ENCODE measurements at places on chromosomes 4 and X. TPM values are rescaled to one million over a fixed set of nuclear protein-coding genes. Genes with fewer than 3 reads are reported as not detected.

The HS3ST1 gene
- total RNA-seq: not detected

The VEGFD gene
- total RNA-seq: not detected

The RBM47 gene
- total RNA-seq: 0.59 TPM

- no peak for DNase-seq
Observed at GRCh38 chr4:127049526-127049925, 583.2 kb upstream of the INTU start.

DNA sequence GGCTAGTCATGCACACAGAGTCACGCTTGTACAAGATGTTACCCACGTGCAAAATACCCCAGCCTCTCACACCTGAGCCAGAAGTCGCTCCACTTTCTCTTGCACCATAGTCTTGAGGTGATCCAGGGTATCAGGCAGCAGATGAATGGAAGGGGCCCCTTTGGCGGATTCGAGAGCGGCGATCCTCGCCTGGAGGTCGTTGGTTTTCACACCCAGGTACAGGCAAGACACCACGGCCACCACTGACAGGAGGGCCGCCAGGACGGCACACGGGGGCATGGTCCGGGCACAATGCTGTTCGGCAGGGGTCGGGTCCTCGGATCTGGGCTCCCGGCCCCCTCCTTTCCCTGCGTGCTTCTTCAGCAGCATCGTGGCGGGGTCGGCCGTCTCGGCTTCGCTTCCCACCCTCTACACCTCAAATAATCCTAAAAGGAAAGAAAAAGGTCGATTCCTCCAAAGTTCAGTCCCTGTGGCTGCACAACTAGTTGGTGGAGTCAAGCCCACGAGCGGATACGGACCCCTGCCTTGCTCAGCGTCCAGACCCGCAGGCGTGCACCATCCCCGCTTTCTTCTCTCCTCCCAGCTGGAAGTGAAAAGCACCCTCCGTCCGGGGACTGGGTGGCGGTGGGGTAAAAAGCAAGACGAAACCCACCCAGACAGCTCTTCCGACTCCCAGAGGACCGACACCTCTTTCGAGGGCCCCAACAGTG lies 652 bp downstream of the COL25A1 start:
- DNase-seq: peak; percentile 5

- no peak for DNase-seq
Observed at GRCh38 chrX:48002319-48002718, 1.5 kb downstream of the ZNF182 start.

Data from activated naive CD4-positive, alpha-beta T cell treated with anti-CD3 and anti-CD28 coated beads, Interleukin-2, amount 50 U/mL, for 72 hours (primary cell).